Activated T-cell treated with anti-CD3 and anti-CD28 coated beads, Interleukin-2, amount 50 U/mL, for 72 hours (primary cell): ENCODE measurements at places on chromosomes 1 and 21.

DNA sequence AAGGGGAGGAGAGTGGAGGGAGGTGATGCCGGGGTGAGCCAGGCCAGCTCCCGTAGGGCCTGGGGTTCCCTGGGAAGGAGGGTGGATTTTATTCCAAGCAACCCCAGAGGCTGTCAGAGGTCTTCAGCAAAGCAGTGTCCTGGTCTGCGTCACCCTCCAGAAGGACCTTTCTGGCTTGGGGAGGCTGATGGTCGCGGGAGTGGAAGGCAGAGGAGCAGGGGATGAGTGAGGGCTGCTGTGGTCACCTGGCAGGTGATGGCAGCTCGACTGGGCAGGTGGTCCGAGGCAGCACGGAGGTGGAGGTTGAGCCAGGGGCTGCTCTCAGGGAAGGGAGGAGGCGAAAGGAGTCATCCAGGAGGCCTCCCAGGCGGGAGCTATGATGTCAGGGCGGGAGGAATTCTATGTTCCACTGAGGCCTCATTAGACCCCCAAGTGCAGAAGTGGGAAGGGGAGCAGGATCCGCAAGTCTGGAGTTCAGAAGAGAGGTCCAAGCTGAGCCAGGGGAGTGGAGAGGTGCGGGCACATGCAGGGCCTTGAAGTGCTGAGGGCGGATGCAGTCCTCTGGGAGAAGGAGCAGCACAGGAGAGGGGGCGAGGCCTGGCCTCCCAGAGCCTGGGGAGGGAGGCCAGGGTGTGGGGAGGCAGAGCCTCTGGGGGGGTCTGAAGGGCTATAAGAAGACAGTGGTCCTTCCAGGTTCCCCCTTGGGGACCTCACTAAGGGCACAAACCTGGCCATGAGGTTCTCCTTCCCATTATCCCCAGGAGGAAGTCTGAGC lies 33.3 kb downstream of the BMP8A start:
- no peak for DNase-seq

- DNase-seq, result no peak
These were observed 148.8 kb downstream of the SIPA1L2 start for GRCh38 chr1:232481091-232481490.

DNA sequence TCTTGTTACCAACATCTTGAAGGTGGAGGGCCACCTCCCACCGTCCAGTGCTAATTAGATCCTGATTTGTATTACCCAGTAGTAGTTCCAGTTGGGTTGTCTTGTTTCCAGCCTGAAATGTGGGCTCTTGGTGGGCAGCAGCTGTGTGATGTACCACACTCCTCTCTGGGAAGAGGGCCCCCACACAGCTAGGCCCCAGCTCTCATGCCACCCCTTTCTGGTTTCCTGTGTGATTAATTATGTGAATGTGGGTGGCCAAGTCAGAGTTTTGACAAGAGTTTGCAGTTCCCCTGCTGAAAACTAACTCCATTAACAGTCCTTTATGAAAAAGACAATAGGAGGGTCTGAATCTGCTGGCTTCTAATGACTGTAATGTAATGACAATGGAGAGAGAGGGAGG lies 3.8 kb downstream of the HMGB4 start:
- no peak for DNase-seq

DNA sequence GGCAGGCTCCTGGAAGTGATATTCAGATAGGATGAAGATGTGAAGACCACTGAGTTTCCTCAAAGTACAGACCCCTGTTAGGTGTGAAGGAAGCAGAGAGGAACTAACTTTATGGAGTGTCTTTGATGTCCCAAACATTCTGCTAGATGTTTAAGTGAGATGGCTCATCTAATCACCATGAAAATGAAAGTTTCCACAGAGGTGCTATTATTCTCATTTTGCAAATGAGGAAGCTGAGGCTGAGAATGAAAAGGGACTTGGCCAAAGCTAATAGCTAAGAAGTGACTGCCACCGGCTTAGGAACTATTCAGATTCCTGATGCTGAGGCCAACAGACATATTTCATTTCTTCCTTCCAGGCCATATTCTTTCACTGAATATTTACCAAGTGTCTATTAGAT lies 45.9 kb upstream of the WLS start:
- DNase-seq, result no peak

GRCh38 chr1:53421208-53421607 lies 38.0 kb upstream of the DMRTB1 start:
- DNase-seq, result no peak

GRCh38 chr1:40782371-40782956 lies 1.1 kb upstream of the KCNQ4 start:
- no peak for DNase-seq

DNA sequence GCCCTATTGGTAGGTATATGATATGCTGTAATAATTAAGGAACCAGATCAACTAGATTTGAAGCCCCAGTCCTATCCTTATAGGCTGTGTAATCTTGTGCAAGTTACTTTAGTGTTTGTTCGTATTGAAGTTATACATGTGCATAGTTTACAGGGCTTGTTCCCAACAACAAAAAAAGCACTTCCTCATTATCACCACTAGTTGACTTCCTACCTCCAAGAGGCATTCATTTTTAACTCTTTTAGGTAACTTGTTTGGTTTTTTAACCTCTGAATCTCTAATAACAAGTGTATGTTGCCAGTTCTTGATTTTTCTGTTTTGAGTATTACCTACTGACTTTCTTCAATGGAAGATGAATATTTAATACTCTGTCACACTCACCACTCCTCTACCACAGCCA lies 71.9 kb downstream of the ST3GAL3 start:
- DNase-seq, result no peak

DNA sequence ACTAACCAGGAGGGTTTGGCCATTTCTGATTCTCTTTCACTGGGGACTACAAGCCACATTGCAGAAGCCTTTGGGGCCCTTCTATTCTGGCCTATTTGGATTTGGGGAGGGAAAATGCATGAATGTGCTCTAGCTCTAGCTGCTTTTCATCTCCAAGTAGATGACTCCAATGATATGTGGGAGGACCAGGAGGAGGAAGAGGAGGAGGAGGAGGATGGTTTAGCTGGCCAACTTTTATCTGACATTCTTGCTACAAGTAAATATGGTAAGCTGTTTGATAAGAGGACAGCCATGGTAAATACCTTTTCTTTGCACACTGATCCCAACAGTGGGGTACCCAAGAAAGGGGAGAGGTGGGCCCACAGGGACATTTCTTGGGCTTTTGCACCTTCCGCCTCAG lies 14.0 kb upstream of the SHISA4 start:
- DNase-seq, result no peak

DNA sequence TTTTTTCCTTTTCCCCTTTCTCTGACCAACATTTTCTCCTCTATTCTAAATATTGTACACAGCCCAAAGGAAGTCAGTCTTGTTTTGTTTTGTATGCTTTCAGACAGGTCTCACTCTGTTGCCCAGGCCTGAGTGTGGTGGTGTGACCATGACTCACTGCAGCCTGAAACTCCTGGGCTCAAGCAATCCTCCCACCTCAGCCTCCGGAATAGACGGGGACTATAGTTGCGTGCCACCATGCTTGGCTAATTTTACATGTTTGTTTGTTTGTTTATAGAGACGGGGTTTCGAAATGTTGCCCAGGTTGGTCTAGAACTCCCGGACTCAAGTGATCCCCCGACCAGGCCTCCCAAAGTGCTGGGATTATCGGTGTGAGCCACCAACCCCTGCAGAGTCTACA lies 72.8 kb downstream of the NRIP1 start:
- no peak for DNase-seq

DNA sequence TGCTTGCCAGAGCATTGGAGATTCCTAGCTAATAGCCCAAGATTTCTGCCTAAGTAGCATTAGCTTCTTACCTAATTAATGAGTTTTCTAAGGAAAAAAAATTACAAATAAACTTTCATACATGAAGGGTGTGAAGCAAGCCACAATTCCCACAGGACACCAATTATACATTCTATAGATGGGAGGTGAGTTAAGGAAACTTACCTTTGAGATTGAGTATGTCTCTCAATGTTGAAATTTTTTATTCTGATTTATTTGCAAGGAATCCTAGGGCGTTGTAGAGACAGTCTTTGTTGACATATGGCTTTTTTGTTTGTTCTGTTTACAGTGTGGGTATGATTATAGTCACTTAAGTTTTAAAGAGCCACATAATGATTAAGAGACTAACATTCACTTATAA lies 313.0 kb downstream of the RYR2 start:
- no peak for DNase-seq

- peak; percentile 55 for DNase-seq
These were observed 1.1 kb downstream of the SERBP1 start for GRCh38 chr1:67429011-67429527.

GRCh38 chr1:112735752-112736151 lies 20.6 kb upstream of the PPM1J start:
- DNase-seq, result no peak

DNA sequence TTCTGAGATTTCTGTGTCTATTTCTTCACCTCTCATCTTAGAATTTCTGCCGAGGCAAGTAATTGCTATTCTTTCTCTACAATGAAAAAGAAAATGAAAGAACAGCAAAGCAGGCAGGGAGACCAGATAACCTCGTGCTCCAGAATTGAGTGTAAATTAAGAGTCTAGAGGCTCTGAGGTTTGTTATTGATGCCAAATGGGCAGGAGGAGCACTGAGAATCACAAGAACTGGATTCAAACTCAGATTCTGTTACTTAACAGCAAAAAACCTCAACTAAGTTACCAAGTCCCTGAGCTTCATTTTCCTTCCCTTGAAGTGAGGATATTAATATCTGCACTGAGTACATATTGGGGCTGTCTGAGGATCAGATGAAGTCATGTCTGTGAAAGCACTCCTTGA lies 5.5 kb upstream of the DDR2 start:
- DNase-seq, result no peak

DNA sequence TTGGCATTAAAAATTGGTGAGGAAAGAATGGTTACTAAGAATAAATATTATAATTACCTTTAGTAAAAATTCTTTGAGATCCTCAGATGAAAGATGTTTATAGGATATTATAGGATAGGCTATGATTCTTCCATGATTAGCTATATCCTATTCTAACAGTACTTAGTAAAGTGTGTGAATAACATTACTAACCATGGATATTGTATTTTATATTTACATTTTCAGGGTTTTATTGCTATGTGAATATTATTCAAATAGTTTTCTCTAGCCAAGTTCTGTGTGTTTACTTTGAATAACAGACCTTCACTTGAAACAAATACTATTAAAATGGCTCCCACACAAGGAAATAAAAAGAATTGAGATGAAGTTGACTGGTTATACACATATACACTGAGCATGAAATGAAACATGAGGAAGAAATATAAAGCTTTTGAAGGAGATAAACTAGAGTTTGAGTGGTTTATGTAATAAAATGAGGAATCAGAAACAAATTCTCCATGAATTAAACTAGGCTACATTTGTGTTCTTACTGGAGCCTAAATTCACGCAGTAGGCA lies 479.4 kb upstream of the PKN2 start:
- DNase-seq, result no peak

DNA sequence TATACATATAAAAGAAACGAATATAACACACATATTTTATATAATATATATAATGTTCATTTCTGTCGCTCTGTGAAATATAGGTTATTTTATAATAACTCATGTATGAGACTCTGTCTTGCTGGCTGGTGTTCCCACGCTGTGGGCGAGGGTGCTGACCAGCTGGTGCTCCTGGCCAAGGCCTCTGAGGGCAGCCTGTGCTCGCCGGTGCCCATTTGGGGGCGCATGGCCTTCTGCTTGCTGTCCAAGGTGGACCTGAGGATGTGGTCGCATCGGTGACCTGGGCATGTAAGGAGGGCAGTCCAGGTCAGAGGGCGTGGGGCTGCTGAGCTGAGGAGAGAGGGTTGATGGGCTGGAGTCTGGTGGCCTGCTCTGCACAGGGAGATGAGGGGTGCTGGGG lies 1.1 kb upstream of the PCP4 start:
- DNase-seq, result no peak

DNA sequence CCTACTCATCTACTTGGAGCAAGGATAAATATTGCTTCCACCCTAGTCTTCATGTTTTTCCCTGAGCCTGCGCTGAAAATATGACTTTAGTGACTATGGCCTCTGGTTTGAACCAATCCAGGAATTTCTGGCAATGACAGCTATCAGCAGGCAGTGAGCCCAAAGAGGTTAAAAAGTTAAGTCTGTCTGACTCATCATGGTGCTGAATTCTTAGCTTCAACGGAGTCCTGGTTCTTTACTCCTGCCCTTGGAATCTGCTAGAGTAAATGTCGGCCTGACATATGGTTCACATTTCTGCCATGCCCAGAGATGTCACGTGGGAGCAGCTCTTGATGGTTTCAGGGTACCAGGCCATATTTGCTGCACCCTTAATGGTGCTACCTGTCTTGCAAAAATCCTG lies 351.6 kb upstream of the PLXNA2 start:
- DNase-seq, result no peak

GRCh38 chr21:17231771-17232170 lies 281.1 kb upstream of the CXADR start:
- DNase-seq, result no peak

DNA sequence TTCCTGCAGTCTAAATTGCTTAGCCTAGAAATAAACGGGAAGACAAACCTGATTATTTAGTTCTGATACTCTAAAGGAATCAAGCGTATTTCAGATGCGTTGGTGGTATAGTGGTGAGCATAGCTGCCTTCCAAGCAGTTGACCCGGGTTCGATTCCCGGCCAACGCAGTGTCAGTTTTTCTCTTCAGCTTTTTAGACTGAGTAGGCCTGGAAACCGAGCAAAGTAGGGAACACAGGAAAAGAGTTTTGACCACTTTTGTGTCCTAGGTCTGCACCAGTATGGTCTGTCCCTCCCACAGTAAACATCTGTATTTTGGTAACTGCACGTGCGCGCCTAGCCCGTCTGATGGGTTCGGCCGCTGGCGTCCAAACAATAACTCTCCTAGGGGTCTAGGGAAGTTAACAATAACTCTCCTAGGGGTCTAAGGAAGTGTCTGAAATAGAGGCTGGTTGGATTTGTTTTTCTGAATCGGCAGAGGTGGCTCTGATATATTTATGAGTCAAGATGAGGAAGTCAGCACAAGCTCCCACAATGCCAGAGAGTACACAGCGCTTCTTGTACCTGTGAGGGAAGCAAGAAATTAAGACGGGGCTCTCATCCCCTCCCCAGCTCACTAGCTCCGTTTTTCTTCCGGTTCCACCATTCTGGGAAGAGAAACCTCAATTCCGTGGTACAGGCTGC lies 15.6 kb upstream of the HJV start:
- DNase-seq, result peak; percentile 81

- no peak for DNase-seq
These were observed 19.4 kb upstream of the FOXE3 start for GRCh38 chr1:47396671-47397196.

- DNase-seq, result no peak
These were observed 634 bp downstream of the ALG14 start for GRCh38 chr1:95072117-95072516.

- no peak for DNase-seq
These were observed 1.6 kb upstream of the STK40 start for GRCh38 chr1:36387141-36387949.

GRCh38 chr1:221172841-221173240 lies 293.6 kb downstream of the HLX start:
- no peak for DNase-seq

GRCh38 chr1:221611656-221612046 lies 130.2 kb downstream of the DUSP10 start:
- no peak for DNase-seq
